ENCODE measurements at places on chromosomes 1 and 21.

- no peak for DNase-seq
These were observed 3.4 kb downstream of the BLZF1 start for GRCh38 chr1:169371404-169371803.

DNA sequence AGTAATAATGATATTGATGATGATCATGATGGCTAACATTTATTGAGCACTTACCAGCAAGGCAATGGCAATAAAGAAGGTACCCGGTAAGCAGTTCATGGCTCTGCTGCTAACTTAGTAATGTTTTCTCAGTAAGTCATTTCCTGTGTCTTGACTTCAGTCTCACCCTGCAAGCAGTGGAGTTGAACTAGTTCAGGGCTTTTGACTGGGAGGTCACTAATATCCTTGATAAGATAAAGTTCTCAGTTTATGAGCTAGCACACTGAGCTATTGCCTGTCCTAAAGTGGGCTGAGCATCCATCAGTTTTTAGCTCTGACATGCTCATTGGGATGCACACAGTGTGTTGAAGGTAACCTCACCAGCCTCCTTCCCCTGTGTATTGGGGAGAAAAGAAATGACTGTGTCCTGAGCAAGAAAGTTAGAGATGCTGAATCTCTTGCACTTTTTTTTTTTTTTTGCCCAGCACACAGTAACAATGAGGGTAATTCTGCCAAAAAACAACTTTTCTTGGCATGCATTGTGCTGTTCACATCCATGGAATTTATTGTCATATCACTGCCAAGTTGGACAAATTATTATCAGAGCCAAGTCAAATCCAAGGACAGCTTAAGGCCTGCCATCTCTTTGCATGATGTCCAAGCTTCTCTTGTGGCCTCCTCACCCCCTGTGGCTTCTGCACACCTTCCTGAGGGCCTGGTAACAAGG lies 55.5 kb upstream of the GADD45A start:
- DNase-seq: no peak

GRCh38 chr1:85650645-85651044 lies 57.6 kb downstream of the ZNHIT6 start:
- no peak for DNase-seq

GRCh38 chr1:11045428-11046269 lies 1.4 kb downstream of the MASP2 start:
- no peak for DNase-seq

DNA sequence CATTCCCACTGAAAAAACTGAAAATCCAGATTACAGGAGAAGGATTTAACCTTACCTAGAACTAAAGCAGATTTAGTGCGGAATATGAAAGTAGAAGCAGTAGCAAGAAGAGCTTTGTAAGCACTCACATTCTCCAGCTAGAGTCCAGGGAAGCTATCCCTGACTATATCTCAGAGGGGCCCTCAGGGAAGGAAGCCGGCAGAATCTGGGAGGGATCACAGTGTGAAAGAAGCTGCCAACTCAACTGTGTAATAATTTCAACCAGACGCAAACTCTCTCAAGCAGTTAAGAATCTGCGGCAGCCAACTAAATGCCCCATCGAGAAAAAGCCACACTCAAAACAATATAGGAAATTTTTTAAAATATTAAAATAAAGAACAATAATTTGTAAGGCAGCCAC lies 163.8 kb downstream of the EIF4G3 start:
- no peak for DNase-seq

DNA sequence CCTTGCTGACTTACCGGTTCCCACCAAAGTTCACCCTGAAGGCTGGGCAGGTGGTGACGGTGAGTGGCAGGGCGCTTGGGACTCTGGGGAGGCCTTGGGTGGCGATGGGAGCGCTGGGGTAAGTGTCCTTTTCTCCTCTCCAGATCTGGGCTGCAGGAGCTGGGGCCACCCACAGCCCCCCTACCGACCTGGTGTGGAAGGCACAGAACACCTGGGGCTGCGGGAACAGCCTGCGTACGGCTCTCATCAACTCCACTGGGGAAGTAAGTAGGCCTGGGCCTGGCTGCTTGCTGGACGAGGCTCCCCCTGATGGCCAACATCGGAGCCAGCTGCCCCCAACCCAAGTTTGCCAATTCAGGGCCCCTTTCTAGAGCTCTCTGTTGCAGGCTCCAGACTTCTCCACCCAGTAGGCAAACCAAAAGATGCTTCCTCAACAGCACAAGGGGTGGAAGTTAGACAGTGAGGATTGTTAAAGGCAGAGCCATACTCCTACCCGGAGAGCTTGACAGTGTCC lies 16.4 kb upstream of the SEMA4A start:
- DNase-seq: no peak

DNA sequence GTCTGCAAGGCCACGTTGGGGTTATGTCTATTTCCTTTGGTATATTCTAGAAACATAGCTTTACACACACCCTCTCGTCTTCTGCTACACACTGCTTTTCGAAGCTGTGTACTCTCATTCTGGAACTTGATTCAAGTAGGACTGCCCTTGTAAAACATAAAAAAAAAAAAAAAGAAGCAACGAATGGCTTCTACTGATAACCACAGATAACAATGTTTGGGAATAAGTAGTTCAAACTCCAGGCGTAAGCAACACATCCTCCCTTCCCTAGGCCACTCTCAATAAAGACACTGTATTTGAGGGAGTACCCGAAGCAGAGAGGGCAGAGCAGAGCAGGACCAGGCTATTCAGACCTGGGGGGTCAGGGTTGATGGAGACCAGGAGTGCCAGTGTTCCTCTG lies 496.7 kb downstream of the MATN1 start:
- no peak for DNase-seq

DNA sequence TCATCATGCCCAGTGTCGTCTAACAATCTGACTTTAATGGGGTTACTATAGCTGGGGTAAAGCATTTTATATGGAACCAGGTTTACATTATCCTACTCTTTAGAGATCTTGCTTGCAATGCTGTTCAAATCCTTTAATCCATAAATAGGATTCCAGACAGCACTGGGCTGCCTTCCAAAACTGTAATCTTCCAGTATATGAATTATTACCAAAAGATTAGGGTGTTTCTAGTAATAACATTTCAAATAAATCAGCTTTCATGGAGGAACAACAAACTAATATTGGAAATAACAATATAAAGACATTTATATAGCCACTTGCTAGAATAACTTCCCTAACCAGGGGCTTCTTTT lies 88.6 kb upstream of the PLXNA2 start:
- DNase-seq: no peak

Measured in HTR-8/SVneo (cell line).